ENCODE measurements at places on chromosomes 1 and 21.

DNA sequence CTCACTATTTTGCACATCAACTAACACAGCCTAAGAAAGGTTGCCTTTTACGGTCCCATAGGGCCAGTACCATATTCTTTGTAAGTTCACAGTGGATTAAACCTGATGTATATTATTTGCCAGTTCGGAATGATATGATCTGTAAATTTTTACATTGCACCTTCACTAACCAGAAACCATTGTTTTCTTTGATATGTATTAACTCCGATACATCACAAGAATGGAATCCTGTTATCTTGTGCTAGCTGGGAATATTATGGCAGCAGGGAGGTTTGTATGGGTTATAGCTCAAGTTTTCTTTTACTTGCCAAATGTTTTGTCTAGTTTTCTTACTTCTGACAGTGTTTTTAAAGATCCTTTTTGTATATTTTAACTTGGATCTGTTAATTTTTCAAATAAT, 51.4 kb upstream of the S1PR1 start:
- DNase-seq, result no peak

- no peak for DNase-seq
Measured at GRCh38 chr21:31725202-31725839, 6.6 kb downstream of the SCAF4 start.

GRCh38 chr1:107138767-107139445, 1.9 kb upstream of the NTNG1 start:
- DNase-seq, result no peak

DNA sequence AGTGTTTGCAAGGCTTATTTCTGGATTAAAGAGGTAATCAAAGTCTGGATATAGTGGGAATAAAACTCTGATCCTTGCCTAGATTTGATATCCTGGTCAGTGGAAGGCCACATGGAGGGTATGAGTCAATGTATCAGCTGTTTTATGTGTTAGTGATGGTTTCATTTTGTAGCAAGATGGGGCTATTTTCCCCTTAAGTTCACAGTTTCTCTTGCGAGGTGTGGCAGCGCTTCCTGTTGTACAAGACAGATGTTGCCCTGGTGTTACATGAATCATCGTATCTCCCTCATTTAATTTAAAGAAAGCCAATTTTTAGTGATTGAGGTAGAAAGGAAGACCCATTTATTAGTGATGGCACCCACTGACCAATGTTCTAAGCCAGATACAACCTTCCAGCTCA, 220.2 kb downstream of the DUSP10 start:
- DNase-seq, result no peak

GRCh38 chr1:157104598-157105293, 5.1 kb upstream of the ETV3L start:
- DNase-seq, result no peak

GRCh38 chr1:20187813-20188454, 1.6 kb upstream of the PLA2G2C start:
- DNase-seq, result no peak

DNA sequence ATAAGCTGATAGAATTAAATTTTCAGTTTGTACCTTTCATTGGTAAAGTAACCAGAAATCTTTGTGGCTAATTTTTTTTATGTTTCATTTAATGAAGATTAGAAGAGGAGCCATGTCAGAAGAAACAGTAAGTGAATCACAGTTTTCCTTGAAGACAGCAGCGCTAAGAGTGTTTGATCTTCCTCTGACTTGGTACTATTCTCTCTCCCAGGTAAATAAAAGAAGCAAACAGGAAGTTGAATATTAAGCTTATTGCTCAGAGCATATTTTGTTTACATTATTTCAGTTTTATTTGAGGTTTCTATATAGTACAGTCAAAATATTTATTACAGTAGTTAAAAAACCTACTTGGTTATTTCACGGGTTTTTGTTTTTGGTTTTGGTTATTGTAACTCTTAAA, 3.7 kb downstream of the MIGA1 start:
- no peak for DNase-seq

DNA sequence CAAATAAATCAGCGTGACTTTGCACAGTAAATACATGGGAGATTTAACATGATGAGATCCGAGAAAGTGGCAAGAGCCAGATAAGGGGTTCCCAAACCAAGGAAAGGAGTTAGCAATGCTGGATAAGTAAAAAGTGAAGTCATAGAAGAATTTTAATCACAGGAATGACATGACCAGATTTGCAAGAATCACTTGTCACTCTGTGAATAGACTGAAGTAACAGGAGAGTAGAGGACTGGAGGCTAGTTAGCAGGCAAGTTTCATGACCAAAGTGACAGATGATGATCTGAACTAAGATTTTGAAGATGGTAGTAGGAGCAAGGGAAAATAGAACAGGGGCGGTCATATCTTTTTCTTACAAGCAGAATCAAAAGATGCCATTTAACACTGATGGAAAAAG, 8.4 kb downstream of the CFH start:
- no peak for DNase-seq

GRCh38 chr1:201905234-201905890, 16.7 kb downstream of the SHISA4 start:
- no peak for DNase-seq

GRCh38 chr1:7557301-7557891, 213.7 kb upstream of the VAMP3 start:
- DNase-seq, result no peak
